ENCODE measurements at places on chromosomes 6 and 20.
A peak's percentile ranks its signal among the peaks of the same experiment; 100 is the strongest.

GRCh38 chr6:43708860-43709653 is 21.5 kb upstream of the MRPS18A start:
- DNase-seq = no peak

DNA sequence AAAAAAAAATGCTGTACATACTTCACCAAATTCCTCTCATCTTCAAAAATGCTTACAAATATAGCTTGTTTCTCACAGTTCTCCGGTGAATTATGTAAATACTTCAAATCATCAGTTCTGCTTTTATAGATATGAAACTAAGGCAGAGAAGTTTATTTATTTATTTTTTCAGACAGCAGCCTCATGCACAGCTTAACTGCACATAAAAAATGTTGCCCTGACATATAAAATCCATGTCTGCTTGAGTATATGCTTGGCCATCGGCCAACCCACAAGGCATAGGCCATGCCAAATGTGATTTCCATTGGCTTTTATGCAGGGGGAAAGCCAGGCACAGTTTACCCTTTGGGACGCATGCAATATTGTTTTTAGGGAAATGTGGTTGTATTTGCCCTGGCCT is 57.3 kb upstream of the PHACTR2 start:
- DNase-seq = peak; percentile 29

DNA sequence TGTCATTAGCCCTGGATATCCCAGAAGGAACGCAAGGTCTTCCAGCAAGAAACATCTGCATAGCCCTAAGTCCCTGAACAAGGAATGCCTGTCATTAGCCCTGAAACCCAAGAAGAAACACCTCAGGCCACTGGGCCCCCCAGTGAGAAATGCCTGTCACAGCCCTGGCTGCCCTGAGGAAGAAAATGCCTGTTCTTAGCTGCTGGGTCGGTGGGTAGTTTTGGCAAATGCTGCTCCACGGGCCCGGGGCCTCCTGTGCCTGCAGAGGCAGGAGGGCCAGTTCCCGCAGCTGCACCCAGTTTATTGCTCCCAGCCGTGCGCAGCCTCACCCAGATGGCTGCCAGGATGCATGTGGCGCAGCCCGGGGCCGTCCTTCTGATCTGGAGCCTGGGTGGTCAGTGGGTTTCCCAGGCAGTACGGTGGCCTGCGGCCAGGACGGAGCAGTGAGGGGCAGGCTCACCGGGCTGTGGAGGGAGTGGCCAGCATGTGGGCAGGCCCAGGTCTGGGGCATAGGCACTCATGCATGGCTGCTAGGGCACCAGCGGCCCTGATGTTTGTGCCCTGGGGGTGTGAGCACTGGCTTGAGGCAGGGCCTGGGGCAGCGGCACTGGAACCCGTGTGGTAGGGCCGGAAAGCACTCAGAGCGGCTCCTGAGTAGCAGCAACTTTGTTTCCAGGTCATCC is 219.0 kb downstream of the ERMARD start:
- DNase-seq = no peak

GRCh38 chr20:57690525-57690924 is 19.3 kb downstream of the PMEPA1 start:
- DNase-seq = no peak

DNA sequence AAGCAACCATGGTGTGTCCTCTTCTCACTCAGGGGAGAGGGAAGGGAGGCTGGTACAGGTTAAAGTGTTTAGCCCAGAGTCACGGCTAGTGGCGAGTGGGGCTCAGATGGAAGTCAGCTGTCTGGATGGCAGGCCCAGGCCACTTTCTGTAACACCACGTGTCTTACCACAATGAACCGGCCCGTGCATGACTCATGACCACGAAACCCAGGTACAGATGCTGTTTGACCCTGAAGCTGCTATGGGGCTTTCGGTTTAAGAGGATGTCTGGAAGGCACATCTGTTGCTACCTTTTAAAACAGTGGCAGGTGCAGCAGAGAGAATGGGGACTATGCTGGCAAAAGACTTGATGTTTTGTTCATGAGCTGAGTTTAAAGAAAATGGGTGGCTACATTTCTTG is 36.5 kb upstream of the MPC1 start:
- peak; percentile 71 for DNase-seq

DNA sequence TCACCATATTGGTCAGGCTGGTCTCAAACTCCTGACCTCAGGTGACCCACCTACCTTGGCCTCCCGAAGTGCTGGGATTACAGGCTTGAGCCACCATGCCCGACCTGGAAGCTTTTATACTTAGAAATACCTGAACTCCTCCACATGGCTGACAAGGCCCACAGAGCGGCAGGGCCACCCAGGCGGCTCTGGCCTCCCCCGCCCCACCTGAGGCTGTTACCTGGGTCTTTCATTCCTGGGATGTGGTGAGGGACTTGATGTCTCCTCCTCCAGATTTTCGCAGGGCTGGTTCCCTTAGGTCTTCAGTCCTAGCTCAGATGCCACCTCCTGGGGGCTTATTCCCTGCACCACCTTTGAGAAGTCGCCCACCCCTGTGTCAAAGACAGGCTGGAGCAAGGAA is 152.1 kb downstream of the LY86 start:
- no peak for DNase-seq

All from common myeloid progenitor, CD34-positive (primary cell).